ENCODE measurements at places on chromosomes 6 and 20.

DNA sequence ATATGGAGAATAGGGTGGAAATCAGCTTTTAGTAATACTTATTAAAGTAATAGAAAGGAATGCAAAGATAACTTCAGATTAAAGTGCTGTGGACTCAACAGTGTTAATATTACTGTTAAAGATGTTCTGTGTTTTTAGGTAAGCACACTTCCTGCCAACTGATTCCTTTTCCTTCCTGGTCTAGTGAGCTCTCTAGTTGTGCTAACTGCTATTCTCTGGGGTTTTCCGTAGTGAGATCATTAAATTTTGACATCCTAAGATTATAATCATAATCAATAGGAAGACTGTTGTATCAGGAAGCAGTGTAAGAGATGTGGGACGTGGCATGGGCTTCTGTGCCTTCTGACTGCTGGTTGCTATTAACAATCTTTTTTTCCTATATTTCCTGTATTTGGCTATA is 1.2 kb upstream of the TMEM217 start:
- no peak for DNase-seq

DNA sequence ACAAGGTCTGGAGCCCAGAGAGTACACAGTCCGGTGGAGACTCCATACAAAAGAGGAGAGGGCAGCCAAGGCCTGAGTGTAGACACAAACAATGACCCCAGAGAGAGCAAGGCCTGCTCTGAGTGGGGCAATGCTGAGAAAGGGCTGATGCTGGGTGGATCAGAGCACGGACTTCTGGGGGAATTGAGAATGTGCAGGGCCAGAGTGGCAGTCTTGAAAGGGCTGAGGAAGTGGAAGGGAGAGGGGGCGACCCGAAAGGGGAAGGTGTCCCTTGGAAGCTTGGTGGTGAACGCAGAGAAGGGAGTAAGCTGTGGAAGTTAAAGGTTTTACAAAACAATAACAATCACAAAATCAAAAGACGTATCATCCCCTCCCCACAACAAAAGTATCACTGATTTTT is 12.0 kb upstream of the GRM4 start:
- DNase-seq = no peak

GRCh38 chr6:138230221-138230620 is 11.9 kb upstream of the PBOV1 start:
- DNase-seq = no peak

- DNase-seq = no peak
Observed at GRCh38 chr6:163627274-163628062, 212.9 kb downstream of the QKI start.

- no peak for DNase-seq
Observed at GRCh38 chr6:72654071-72654621, 32.3 kb downstream of the KCNQ5 start.

DNA sequence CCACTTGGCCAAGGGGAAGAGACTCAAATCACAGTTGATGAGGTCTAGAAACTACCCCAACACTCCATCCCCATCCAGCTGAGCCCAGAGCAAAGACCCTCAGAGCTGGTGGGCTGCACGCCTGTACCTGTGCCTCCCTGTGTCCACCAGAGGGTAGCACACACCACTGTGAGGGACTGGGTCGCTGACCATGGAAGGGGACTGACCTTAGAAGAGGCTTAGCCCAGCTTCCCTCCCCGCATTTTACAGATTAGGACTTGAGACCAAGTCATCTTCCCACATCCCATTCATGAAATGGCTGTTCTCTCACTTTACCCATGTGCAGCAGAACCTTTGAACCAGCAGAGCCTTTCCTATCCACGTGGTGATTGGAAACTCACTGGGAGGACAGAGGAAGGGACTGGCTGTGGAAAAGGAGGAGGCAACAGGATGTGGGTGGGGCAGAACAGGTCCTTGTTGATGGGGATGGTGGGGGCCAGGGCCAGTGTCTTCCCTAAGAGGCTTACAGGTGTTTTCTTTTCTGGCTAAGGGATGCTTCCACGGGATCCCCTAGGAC is 44.3 kb downstream of the CPXM1 start:
- DNase-seq = no peak

DNA sequence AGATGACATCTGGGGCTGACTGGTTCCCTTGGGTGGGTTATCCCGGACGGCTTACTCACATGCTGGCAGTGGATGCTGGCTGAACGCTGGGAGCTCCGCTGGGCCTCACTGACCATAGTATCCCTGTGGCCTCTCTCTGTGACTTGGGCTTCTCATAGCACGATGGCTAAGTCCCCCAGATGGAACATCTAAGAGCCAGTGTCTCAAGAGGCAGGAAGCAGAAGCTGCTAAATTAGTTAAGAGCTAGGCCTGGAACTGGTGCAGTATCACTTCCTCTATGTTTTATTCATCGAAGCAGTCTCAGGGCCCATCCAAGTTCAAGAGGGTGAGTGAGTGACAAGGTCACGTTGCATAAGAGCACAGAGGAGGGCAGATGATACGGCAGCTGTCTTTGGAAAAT is 116.5 kb upstream of the LAMP5 start:
- peak; percentile 51 for DNase-seq

DNA sequence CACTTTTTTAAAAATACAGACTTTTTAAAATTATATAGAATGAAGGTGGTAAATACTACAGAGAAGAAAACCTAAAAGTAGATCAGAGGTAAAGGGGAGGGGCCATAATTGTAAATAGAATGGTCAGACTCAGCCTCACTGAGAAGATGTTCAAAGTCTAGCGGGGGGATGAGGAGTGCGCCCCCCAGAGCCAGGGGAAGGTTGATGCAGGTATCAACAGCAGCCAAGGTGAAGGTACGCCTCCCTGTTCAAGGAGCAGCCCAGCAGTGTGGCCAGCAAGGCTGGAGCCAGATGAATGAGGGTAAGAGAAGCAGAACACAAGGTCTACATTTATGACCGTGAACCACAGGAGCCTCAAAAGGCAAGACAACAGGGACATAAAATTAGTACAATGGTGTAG is 204.1 kb downstream of the PTPRT start:
- DNase-seq = no peak

DNA sequence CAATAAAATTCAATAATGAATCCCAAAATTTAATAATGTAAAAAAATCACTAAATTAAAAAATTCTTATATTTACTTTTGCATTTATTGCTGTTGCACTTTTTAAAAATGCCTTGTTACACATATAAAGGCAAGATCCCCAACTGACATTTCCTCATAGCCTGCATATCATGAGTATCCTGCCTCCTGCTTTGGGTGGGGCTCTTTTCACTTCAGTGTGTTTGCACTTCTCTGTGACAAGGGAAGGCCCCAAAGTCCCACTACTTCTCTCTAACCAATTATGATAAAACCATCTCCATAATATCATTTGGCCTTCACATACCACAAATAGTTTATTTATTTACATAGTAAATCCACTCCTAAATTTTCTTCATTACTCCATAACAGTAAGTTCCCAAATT is 446.1 kb upstream of the MARCKS start:
- DNase-seq = peak; percentile 16

DNA sequence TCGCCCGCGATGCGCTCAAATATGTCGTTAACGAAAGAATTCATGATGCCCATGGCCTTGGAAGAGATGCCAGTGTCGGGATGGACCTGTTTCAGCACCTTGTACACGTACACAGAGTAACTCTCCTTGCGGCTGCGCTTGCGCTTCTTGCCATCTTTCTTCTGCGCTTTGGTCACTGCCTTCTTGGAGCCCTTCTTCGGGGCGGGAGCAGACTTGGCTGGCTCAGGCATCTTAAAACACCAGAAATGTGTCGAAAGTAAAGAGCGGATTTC is 36.4 kb downstream of the HFE start:
- no peak for DNase-seq

GRCh38 chr20:49853640-49854039 is 41.0 kb downstream of the SLC9A8 start:
- DNase-seq = no peak

DNA sequence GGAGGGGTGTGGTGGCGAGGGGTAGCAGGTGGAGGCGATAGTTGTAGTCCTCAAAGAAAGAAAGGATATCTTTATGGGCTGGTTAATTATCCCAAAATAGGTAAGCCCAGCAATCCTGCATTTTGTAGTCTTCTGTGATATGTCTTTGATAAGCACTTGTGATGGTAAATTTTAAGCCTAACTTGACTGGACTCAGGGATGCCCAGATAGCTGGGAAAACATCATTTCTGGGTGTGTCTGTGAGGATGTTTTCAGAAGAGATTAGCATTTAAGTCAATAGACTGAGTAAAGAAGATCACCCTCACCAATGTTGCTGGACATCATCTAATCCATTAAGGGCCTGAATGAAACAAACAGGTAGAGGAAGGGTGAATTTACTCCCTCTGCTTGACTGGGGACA is 124.8 kb upstream of the RIPOR2 start:
- no peak for DNase-seq

- DNase-seq = no peak
Observed at GRCh38 chr6:11229655-11230046, 2.8 kb downstream of the NEDD9 start.

DNA sequence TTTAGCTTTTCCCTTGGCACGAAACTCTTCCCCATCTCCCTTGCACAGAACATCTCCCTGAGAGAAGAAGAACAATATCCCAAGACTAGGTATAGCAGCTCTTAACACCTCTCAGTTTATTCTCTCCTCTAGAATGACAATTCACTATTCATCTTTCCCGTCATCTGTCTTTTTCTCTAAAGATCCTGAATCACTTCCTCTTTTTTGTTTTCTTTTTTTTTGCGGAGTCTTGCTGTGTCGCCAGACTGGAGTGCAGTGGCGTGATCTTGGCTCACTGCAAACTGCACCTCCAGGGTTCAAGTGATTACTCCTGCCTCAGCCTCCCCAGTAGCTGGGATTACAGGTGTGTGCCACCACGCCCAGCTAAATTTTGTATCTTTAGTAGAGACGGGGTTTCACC is 574.4 kb upstream of the MAP3K7 start:
- DNase-seq = no peak

DNA sequence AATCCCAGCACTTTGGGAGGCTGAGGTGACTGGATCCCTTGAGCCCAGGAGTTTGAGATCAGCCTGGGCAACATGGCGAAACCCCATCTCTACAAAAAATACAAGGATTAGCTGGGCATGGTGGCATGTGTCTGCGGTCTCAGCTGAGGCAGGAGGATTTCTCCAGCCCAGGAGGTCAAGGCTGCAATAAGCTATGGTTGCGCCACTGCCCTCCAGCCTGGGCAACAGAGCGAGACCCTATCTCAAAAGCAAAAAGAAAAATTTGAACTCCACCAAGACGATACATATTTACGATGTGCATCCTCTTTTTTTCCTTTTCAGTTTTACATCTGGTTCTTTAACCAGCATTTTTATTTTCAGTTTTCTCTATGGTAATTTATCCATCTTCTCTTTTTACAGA is 162.1 kb downstream of the JARID2 start:
- DNase-seq = no peak

GRCh38 chr6:84086545-84087429 is 53.2 kb downstream of the MRAP2 start:
- no peak for DNase-seq

GRCh38 chr20:14451458-14451857 is 114.0 kb upstream of the FLRT3 start:
- no peak for DNase-seq

- DNase-seq = no peak
Observed at GRCh38 chr6:7978736-7979135, 68.1 kb upstream of the TXNDC5 start.

- DNase-seq = no peak
Observed at GRCh38 chr20:59697068-59697467, 92.7 kb downstream of the PHACTR3 start.

DNA sequence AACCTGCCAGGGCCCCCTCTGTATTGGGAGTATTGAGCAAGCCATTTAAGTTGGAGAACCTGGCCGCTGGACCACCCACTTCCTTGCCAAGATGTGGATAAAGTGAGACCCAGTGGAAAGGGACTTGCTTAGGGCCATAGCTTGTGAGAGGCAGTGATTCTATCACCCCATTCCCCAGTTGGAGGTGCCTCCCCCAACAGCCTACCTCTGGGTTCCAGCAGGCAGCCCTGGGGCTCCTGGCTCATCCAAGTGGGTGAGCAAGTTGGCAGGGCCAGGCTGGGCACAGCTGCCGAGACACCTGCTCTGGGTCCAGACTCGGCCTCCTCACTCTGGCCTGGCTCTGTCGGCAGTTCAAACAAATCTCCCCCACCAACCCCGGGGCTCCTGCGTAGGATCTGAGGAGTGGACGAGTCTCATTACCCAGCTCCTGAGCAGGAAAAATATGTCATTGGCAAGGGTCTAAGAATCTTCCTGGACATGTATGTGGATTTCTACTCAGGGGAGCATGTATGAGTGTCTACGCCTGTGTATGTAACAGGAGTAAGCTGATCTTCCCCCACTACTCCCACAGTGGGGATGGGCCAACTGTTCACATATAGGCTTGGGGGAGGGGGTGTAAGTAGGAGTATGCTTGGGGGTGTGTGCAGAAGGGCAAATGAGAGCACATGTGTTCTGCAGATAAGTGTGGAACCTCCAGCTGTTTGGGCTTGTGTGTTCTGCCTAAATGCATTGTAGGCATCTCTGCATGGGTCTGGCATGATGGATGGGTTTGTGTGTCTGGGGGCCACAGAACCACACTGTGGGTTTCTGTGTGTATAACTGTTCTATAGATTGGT is 1.9 kb downstream of the ID1 start:
- DNase-seq = no peak

- no peak for DNase-seq
Observed at GRCh38 chr6:62803094-62803493, 408.2 kb upstream of the FKBP1C start.

- no peak for DNase-seq
Observed at GRCh38 chr20:36254076-36254475, 17.8 kb downstream of the AAR2 start.

- no peak for DNase-seq
Observed at GRCh38 chr6:72616406-72617015, 5.4 kb upstream of the KCNQ5 start.

- DNase-seq = no peak
Observed at GRCh38 chr20:17108896-17109295, 117.9 kb upstream of the PCSK2 start.

- no peak for DNase-seq
Observed at GRCh38 chr6:10521104-10521808, at the start of gene GCNT2. Gene GCNT2 (plus strand): TSS chr6:10521351. CDS start chr6:10528912, 7,561 bp downstream.

- DNase-seq = no peak
Observed at GRCh38 chr20:40499391-40499790, 189.6 kb downstream of the MAFB start.

- no peak for DNase-seq
Observed at GRCh38 chr6:158041788-158042187, 60.1 kb downstream of the SYNJ2 start.

- no peak for DNase-seq
Observed at GRCh38 chr6:104784884-104785283, 74.8 kb downstream of the HACE1 start.

GRCh38 chr6:2020909-2021308 is 224.5 kb downstream of the GMDS start:
- no peak for DNase-seq

GRCh38 chr6:73032586-73032985 is 192.7 kb downstream of the KHDC1L start:
- DNase-seq = no peak

- DNase-seq = no peak
Observed at GRCh38 chr6:133396984-133397348, 155.8 kb downstream of the EYA4 start.

Data from CD4-positive, alpha-beta T cell treated with Interleukin-15 for 1 hour (primary cell).